ENCODE measurements at places on chromosomes 3 and 15. TPM values are rescaled to one million over a fixed set of nuclear protein-coding genes. Genes with fewer than 3 reads are reported as not detected.

GRCh38 chr15:78168608-78169007 is 19.4 kb downstream of the IDH3A start:
- DNase-seq: no peak

DNA sequence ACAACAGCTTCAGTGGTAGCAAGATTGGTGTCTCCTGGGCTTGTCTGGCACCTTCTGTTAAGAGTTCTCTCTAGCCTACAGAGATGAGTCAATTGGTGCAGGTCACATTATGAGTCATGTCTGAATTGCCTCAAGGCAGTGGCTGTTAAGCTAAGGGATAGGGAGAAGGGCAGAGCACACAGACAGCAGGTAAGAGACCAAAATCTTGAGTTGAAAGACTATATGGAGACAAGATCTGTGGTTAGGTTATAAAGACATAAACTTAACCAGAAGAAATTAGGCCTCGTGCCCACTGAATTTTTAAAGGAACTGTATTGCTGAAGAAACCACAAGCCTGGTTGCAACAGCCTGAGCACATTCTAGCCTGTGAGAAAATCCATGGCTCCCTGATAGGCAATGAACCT is 19.2 kb upstream of the KPNA1 start:
- peak; percentile 25 for DNase-seq

- peak; percentile 62 for DNase-seq
These were observed 965.9 kb upstream of the ROBO1 start for GRCh38 chr3:80733522-80734176.

DNA sequence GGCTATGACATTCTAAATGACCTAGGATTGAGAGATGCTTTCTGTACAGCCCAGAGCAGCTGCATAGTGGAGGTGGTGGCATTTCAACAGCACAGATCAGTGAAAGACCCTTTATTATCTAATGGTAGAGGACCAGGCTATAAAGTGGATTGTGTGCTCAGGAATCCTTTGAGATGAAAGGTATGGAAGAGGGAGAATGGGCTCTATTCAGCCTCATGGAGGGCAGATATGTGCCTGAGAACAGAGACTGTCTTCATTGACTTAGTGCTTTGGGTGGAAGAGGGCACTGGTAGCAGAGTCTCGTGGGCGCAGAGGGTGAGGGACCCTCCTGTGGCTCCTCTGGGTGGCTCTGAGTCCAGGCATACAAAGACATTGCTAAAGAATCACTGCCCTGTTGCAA is 130.0 kb upstream of the SLC24A5 start:
- DNase-seq: no peak

DNA sequence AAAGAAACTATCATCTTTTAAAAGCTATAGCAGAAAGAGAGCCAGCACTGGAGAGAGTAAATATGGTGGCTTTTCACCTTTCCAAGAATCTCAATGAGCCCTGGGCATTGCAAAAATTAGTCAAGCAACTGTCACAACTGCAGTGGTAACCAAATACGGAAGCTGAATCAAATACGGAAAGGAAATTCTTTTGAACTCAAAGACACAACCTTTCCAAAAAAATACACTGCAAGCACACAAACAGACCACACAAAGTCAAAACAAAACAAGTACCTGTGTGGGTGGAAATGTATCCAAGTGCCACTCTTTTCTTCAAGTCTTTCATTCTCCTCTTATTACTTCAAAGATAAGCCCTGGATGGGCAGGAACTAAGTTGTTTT is 17.6 kb downstream of the VGLL4 start:
- DNase-seq: no peak

- DNase-seq: no peak
These were observed 8.8 kb downstream of the IL1RAP start for GRCh38 chr3:190522621-190523222.

DNA sequence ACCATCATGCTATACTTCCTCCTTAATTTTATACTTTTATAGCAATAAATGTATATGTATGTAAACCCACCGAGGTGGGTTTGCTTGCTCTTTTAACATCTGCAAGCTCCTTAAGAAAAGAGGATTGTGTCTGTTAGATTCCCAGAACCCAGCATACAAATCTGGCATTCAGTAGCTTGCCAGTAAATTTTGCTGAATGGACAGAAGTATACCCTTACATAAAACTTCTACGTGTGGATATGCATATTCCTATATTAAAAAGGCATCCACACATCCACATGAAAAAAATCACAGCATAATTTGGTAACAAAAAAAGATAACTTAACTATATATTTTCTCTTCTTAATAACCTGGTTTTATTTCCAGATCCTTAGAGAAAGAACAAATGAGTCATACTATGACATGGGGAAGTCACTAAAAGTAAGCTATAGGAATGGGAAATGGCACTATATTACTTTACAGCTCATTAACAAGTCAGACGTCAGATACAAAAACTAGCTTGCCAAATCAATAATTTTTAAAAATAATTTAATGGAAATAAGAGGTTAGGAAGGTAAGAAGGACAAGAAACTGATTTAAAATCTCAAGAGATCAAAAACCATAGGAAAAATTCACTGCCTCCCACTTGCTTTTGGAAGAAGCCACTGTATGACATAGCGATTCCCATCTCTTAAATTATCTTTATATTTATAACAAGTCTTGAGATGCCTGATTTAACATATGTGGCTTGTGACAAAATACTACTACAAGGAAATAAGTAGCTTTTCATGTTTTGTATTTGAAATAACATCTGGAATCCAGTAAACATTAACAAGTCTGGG is 68.7 kb downstream of the SUMF1 start:
- no peak for DNase-seq

DNA sequence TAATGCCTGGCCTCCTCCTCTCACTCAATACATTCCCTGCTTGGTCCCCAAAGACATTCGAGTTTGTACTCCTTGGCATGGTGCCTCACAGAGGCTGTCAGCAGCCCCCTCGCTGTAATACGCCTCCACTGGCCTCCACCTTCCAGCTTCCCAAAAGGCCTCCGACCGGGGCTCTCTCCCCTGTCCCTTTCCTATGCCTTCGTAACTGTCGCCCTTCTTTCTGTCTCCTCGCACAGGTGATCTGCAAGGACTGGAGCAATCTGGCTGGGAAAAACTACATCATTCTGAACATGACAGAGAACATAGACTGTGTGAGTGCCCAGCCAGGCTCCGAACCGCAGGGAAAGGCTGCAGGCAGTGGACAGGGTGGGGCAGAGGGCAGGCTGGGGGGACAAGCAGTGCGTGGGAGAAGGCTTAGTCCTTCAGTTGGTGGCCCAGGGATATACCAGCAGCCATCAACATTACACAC is 10.7 kb upstream of the ABTB1 start:
- DNase-seq: no peak

The TAGLN3 gene
- total RNA-seq: 0.08 TPM

The SQOR gene
- total RNA-seq: 14.5 TPM

The WDR5B gene
- 2.6 TPM for total RNA-seq

The CYP8B1 gene
- not detected for total RNA-seq

The KBTBD13 gene
- total RNA-seq: not detected

Measured in HT-29 (cell line).